ENCODE measurements at places on chromosomes 1 and 21.

- no peak for DNase-seq
Measured at GRCh38 chr1:163531345-163531744, 209.6 kb downstream of the NUF2 start.

DNA sequence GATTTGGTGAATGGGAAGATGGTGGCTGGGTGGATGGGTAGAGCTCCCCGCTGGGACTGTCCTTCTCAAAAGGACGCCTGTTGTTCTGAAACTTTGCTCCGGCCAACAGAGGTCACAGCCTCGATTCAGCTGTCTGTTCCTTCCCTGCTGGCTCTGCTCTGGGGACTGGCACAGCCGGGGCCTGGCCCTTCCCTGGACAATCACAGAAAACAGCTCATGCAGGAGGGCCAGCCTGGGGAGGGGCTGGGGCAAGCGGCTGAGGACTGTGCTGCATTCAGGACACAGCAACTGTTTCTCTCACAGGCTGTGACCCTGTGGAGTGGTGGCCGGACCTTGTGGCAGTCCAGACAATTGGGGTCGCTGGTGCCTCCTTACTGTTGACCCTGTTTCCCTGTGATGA lies 110.7 kb upstream of the TMEM51 start:
- DNase-seq: no peak

DNA sequence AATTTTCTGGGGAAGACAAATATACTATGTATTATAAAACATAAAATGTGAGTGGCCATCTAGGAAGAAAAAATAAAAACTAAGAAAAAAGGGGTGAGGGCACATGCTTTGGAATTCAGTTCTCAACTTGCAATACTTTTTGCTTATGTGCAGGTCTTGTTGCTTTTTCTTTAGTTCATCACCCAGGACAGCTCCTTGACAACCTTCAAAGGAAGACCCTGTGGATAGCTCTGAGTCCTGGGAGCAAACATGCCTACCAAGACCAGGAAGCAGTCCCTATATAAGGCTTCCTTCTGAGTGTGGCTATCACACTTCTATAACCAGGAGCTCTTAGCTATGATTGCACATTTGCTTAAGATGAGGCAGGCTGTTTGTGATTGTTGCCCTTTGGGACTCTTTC lies 78.0 kb downstream of the WDR64 start:
- DNase-seq: no peak

GRCh38 chr1:78918157-78918556 lies 88.4 kb downstream of the ADGRL4 start:
- no peak for DNase-seq

- no peak for DNase-seq
Measured at GRCh38 chr1:226436472-226436854, 28.6 kb upstream of the PARP1 start.

DNA sequence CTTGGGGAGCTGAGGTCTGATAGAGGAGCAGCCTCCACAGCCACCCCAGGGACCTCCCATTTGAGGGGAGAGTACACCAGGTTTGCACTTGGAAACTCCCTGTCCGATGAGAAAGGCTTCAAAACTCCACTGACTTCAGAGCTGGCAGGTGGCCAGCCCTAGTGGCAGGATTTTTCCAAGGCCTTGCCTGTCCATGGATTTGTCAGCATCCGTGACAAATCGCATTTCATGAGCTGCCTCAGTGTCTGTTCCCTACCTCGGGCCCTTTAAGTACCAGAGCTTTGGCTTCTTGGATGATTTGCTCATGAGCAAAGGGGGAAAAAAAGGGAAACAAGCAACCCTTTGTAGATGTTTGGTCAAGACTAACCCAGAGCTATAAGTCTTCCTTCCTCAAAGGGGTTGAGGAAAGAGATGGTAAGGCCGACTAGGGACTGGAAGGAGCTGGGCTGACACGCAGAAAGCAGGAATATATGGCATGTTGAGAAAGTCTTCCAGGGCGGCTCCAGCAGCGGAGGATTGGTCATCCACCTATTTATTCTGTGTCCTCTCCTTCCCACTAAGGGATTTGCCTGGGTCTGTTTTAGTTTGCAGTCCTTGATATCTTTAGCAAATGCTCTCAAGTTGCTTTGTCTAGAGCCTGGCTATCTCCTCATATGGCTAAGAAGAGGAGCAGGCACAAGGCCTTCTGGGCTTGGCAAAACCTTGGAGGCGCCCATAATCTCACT lies 2.7 kb upstream of the HSPG2 start:
- DNase-seq: no peak

DNA sequence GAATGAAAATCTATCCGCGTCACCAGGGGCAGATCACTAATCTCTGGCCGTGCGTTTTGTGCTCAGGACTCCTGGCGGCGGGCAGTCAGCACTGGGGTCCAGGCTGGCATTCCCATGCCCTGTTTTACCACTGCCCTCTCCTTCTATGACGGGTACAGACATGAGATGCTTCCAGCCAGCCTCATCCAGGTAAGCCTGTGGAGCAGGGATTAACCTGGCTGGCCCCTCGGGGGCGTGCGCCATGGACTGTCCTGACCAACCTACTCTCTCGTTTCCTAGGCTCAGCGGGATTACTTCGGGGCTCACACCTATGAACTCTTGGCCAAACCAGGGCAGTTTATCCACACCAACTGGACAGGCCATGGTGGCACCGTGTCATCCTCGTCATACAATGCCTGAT lies 10.9 kb upstream of the CENPS start:
- no peak for DNase-seq

DNA sequence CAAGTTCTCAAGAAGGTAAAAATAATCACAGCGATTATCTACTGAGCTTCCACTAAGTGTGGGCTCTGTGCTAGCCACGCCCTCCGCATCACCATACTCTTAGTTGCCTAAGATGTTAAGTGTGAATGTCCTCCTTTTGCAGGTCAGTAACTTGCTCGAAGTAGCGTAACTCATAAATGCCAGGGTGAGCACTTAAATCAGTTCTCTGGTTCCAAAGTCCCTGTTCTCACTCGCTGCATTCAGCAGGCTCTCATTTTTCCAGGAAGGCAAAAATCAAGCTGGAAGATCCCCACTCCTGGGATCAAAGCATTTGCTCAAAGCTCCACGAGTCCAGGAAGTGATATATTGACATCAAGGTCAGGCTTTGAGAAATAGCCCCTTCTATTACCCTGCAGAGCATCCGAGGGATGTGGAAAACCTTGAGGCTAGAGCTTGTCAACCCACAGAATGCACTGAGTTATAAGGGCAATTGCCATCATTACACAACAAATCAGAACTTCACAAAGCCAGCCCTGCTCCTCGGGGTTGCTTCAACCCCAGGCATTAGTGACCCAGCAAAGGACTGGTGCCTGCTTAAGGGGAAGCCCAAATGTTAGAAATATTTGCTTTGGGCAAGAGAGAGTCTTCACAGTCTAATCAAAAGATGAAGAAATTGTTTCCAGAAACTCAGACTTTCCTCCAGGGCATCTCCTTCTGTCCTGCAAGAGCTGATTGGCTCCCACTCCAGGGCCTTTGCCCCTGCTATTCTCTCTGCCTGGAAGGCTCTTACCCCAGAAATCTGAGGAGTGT lies 19.5 kb downstream of the SLC30A1 start:
- DNase-seq: no peak

DNA sequence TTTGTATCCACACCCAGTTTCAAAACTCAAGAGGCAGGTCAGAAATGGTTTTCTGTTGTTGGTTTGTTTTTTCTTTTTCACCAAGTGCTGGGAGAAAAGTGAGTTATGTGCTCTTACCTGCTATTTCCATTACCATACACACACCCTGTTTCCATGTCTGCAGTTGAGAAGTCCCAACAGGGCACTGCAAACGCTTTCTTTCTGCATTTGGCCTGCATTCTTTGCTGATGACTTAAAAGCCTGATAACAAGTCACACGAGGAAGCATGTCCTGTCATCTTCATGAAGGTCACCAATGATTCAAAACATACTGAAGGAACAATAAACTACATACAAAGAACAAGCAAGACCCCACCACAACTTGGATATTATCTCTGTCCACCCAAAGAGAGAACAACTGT lies 24.8 kb upstream of the KCNE1 start:
- DNase-seq: no peak

GRCh38 chr1:33390542-33390941 lies 40.4 kb downstream of the PHC2 start:
- DNase-seq: no peak

DNA sequence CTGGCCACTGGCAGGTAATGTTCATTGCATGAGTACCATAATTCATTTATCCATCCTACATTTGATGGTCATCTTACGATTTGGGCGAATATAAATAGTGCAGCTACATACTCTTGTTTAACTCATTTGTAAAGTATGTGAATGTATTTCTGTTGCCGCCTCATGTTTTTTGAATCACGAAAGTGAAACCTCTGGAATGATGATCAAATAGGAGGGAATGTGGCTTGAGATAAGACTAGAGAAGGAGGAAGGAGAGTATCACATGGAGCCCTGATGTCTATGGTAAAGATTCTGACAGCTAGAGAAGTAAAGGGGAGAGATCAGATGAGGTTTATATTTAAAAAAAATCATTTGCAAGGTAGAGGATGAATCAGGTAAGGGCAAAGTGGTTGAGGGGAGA lies 8.0 kb downstream of the MRPS14 start:
- DNase-seq: no peak

DNA sequence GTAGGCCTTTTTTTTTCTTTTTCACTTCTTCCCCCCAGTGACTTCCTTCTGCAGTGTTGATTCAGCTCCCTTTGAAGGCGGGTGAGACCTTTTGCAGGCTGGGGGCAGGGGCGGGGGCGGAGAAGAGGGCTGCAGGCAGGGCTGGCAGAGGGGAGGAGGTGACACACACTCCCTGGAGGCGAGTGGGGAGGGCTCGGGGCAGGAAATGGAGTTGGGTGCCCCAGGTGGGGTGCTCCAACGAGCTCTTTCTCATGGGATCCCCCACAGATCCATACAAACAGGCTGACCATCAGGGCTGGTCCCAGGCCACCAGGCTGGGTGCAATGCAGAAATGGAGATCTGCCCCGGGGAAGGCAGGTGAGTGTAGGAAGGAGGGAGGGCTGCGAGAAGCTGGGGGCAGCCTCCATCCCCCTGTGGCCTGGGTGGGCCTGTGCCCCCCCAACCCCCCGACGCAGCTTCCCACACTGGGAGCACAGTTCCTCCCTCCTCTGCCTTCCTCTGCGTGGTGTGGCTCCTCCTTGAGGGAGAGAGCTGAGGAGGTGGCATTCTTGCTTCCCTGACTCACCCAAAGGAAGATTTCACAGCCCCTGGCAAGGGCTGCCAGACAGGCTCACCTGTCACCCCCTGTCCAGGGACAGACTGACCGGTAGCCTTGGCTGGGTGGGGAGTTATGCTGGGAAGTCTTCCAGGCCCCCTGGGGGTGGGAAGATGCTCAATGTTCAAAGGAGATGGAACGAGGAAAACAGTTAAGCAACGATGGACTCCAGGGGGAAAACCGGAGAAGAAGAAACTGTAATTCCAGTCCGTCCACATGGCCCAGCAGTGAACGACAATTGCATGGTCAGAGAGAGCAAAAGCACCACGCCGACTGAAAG lies 7.1 kb upstream of the ITGB2 start:
- peak; percentile 91 for DNase-seq

DNA sequence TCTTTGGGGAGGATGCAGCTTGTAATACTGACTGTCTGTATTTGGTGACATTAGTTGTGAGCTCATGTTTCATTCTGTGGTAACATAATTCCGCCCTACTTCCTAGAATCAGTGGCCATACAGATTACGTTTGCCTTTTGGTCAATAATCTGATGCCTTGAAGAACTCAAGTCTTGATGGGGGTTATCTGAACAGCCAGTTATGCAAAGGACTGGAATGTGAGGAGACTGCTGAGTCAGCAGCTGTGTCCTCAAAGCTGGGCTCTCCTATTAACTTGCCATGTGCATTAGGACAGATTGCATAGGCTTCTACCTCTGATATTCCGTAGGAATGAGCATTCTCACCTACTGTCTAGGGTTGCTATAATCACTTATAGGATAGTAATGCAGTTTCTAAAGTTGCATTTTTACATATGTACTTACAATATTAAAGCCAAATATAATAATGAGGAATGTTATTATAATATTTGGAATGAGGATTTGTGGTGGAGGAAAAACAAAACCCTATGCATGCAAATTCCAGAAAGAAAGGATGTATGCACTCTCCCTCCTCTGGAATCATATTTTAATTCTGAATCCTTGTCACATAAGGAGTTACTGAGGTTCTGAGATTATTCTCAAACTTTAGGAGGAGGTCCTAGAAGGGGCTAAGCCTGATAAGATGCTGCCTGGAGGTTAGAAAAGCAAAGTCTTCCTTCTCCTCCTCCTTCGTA lies 116.0 kb downstream of the NOS1AP start:
- no peak for DNase-seq

- DNase-seq: no peak
Measured at GRCh38 chr21:46622226-46622625, 13.2 kb upstream of the PRMT2 start.

- no peak for DNase-seq
Measured at GRCh38 chr1:237032029-237032428, 10.0 kb upstream of the RYR2 start.

DNA sequence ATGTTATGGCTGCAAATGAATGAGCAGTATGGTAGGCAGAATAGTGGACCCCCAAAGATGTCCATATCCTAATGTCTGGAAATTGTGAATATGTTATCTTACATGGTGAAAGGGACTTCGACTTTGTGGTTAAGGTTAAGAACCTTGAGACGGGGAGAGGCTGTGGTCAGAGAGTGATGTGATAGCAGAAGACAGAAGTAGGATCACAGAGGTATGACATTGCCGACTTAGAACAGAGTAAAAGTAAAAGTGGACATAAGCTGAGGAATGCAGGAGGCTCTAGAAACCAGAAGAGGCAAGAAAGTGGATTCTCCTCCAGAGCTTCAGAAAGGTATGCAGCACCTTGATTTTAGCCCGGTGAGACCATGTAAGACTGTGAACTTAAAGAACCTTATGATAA lies 74.6 kb downstream of the CTH start:
- no peak for DNase-seq

DNA sequence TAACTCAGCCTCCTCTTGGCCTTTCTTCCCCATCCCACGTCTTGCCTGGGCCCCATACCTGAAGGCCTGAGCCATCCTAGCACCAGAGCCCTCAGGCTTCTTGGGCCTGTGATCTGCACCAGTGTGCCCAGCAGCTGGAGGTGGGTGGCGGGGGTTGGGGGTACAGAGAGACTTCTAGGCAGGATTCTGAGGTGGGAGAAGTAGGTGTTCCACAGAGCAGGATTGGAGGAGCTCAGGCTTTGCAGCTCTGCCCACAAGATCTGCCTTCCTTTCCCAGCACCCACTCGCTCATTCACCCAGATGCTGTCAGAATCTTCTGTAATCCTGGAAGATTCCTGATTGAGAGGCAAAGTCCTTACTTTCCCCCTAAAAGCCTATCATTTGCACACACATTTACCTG lies 10.0 kb upstream of the GJB5 start:
- DNase-seq: no peak

DNA sequence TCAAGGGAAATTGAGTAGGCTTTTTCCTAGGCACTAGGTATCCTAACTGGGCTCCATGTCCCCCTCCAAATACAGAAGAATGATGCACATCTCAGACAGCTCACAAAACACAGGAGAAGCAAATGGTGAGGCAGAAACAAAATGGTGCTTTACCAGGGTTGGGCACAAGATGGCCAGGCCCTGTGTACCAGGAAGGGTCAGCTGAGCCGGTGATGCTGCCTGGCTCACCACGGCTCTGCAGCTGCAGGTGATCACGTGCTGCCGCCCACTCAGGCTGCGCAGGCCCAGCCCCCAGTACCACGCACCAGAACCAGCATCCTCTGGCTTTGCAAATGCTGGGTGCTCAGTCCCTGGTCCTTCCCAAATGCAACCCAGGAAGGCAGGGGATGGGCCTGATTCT lies 993 bp upstream of the DSCAM start:
- DNase-seq: no peak
